HCT116 (cell line): ENCODE measurements at places on chromosomes 16 and 17. TPM values are rescaled to one million over a fixed set of nuclear protein-coding genes. Genes with fewer than 3 reads are reported as not detected.

The ITGAL gene
- 1.4 TPM for total RNA-seq

The KRTAP4-1 gene
- total RNA-seq = not detected

The KIF19 gene
- total RNA-seq = 0.15 TPM

The CACNG3 gene
- total RNA-seq = not detected

The PLEKHH3 gene
- 66.3 TPM for total RNA-seq
